Activated T-cell treated with anti-CD3 and anti-CD28 coated beads, Interleukin-2, amount 50 U/mL, for 24 hours (primary cell): ENCODE measurements at places on chromosomes 3 and 15.
A peak's percentile ranks its signal among the peaks of the same experiment; 100 is the strongest.

GRCh38 chr15:29740692-29741311 lies 81.5 kb downstream of the TJP1 start:
- no peak for DNase-seq

DNA sequence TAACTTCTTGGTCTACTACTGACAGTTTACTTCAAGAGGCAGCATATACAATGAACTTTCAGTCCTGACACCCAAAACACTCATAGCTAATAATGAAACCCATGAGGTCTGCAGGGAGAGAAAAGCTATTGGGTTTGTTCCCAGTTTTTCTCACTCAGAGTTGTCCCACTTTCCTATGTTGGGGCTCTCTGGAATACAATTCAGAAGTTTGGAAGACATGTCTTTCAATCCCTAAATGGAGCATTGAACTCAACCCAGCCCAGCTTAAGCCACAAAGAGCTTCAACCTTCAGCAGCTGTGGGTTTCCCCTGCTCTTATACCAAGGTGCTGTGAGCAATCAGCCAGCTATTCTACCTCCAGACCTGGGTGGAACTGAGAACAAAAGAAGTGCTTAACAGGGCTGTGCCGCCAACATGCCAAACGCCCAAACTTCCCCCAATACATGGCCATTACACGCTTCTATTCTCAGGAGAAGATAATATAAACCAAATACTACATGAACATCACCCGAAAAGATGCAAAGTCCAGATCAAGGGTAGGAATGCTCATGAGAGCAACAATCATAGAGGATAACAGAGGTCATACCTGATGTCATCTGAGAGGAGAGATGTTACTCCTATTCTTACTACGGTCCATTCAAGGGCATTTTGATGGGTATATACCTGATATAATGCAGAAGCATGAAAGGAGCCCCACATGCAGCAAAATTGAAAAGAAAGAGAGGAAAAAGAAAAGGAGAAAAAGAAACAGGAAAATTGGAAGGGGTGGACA lies 131.2 kb upstream of the TGFBR2 start:
- no peak for DNase-seq

DNA sequence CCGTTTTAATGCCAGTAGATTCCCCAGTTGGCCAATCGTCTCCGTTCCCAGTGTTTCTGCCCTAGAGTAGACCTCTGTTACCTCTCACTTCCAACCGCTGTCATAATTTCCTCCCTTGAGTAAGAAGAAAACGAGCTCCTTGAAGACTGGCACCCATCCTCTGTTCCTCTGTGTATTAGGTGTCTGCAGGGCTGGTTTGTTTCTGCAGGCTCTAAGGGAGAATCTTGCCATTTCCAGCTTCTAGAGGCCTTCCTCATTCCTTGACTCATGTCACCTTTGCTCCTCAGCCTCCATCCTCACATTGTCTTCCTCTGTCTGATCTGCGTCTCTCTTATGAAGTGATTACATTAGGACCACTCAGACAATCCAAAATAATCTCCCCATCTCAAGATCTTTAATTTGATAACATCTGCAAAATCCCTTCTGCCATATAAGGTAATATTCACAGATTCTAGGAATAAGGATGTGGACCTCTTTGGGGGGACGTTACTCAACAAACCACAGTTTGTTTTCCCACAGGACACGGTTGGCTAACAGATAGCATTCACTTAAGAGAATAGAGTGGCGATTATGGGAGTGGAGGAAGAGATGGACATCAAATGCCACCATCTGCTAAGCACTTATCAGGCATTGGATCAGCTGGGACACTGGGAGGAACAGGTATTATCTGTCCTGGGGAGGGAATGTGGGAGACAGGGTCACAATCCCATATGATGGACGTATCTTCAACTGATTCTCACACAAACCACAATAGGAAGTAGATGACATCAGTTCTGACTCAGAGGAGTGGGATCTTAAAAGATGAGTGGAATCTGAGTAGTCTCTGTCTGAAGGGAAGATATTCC lies 17.1 kb downstream of the ARHGAP31 start:
- DNase-seq = no peak

GRCh38 chr3:165339753-165340152 lies 143.6 kb upstream of the SLITRK3 start:
- no peak for DNase-seq

DNA sequence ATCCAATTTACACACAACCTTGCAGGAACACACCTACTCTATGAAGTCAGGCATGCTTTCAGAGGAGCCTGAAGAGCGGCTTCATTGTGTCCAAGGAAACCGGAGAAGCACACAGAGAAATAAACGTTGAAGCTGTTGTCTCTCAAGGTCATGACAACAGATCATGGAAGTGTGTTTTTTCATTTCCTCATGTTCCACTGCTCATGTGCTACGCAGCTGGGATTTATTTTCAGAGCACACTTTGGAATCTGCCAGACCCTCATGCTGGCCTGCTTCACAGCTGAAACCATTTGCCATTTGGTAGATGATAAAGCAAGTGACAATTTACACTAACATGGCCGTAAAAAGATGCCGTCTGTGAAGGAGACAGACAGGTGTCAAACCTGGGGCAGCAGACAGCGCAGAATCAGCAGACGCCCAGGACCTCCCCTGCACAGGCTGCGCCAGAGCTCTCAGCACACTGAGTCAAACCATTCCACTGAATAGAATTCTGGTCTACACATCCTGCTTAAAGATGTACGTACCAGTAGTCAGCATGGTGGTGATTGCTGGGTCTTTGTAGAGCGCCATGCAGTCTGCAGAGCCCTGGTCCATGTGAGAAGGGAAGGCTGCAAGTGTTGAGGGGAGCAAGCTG lies 99.3 kb downstream of the ARNT2 start:
- DNase-seq = no peak

GRCh38 chr3:157135671-157136396 lies 24.1 kb downstream of the CCNL1 start:
- DNase-seq = no peak

DNA sequence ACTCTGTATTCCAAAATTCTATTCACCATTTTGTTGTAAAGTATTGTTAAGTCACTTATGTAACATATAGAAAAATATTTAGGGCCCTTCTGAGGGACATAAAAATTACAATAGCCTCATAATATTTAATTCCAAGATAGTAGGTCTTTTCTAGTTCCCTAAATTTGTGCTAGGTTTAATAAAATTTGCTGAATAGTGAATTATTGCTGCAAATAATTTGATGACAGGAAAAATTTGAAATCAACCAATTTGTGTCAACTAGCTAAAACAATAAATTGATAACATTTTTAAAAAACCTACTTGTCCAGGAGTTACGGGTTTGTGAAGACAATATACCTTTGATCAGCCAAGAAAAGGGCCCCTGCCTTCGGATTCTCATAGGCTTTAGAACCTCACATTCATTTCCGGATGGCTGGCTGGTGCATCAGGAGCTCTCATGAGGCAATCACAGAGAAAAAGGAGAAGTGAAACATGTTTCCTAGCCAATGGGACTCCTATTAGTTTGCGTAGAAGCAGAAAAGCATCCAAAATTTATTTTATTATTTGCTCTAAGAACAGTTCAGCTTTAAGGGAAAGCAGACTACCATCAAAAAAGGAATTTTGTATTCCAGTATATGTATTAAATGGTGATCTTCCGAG lies 177.2 kb downstream of the LRRC3B start:
- no peak for DNase-seq

DNA sequence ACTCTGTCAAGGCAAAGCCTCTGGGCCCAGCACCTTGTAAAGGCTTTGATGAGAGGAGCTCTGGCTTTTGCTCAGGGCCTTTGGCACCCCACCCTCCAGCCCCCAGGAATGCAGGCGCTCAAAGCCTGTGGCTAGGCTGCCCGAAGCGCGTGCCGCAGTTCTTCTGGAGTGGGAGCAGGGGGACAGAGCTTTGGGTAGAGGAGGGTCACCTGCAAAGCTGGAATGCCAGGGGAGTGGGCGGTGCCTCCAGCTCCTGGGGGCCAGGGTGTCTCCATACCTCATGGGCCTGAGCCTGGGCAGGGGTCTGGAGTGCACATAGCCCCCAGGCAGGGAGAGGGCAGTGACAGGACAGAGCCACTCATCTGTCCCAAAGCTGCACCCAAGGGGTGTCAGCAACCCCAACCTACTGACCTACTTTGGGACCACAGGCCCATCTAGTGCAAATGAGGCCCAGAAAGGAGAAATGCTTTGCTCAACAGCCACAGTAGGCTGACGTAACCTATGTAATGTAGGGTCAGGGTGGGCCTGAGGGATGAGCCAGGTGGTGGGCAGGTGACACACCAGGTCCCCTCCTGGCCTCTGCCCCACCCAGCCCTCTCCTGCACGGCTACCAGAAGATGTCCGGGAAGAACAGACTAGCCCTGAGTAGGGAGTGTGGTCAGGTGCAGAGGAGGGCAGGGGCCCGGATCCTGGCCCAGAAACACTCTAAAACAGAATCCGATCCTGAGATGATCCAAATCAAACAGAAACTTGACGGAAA lies 2.2 kb upstream of the CALML4 start:
- DNase-seq = no peak

- peak; percentile 38 for DNase-seq
Measured at GRCh38 chr3:146160321-146160963, 542 bp downstream of the PLOD2 start.

- no peak for DNase-seq
Measured at GRCh38 chr3:64266065-64266931, 41.0 kb upstream of the PRICKLE2 start.

DNA sequence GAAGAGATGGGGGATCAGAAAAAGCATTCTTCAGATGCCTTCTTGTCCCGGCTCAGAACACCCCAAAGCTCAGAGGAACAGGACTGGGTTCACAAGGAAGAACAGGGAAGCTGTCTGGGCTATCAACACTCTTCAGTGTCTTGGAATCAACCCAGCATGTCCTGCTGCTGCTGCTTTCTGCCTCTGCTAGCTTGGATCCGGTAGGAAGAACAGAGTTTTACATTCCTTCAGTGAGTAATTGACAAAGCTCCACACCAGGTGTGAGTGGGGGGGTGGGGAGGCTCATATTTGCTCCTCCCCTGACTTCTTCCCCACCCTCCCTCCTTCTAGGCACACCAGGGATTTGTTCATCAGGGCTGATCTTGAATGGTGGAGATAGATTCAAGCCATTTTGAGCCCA lies 13.1 kb upstream of the ETV5 start:
- DNase-seq = no peak

GRCh38 chr3:106345353-106346027 lies 476.7 kb upstream of the CBLB start:
- no peak for DNase-seq
